SJSA1 (cell line): ENCODE measurements at places on chromosomes 7 and 10.

- DNase-seq = no peak
Measured at GRCh38 chr7:134865001-134865845, 85.8 kb downstream of the CALD1 start.

GRCh38 chr7:7475601-7476000 lies 60.1 kb downstream of the COL28A1 start:
- DNase-seq = no peak

- no peak for DNase-seq
Measured at GRCh38 chr10:59878289-59878688, 28.1 kb downstream of the CCDC6 start.

DNA sequence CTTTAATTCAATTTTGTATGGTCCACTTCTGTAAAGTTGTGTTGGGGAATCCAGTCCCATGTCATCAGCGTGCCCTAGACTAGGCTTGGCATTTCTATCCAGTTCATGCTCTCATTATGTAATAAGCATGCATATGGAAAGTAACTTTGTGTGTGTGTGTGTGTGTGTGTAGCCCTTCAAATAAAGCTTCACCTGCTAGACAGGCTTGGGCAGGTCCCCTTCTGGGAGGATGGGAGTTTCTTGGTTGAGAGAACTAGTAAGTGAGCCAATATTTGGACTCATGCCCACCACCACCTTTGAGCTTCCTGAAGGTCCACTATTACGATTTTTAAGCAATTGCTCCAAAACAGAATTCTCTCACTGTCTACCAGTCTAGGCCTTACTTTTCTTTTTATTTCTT lies 6.9 kb downstream of the BZW2 start:
- DNase-seq = no peak
